ENCODE measurements at places on chromosomes 11 and 22. TPM values are rescaled to one million over a fixed set of nuclear protein-coding genes. Genes with fewer than 3 reads are reported as not detected.
A peak's percentile ranks its signal among the peaks of the same experiment; 100 is the strongest.

DNA sequence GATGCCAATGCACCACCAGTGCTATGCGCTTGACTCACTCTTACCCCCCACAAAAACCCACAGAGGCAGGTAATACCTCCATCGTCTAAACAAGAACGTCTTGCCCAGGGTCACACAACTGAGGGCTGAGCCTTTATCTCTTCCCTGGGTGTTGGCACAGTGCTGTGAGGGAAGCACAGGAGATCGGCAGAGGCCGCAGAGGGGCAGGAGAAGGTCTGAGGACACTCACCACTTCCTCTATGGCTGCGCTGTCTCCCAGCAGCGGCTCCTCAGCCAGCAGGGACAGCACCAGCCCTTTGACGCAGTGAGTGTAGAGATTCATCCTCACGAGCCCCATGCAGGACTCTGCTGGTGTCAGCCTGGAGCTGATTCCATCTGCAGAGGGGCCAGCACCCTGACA is 19.9 kb downstream of the HPS4 start:
- DNase-seq, result no peak

DNA sequence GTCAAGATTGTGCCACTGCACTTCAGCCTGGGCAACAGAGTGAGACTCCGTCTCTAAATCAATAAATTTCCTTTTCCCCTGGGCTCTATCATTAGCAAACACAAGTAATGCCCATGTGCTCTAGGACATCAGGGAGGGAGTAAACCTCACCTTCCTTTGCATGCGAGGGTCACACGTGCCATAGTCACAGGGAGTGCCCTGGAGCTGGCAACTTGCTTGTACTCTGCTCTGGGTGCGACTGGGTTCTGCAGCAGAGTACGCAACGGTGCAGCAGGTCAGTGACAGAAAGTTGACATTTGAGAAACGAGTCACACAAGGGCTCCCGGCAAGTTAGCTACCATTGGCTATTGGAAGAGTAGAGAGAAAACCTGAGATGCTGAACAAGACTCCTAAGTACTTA is 32.6 kb upstream of the CHKA start:
- peak; percentile 65 for DNase-seq

- DNase-seq, result no peak
Measured at GRCh38 chr11:58685973-58686722, 45.6 kb downstream of the GLYAT start.

- DNase-seq, result no peak
Measured at GRCh38 chr11:130480711-130481140, 32.3 kb downstream of the ADAMTS15 start.

GRCh38 chr11:94974178-94974577 is 669 bp downstream of the KDM4D start:
- DNase-seq, result no peak

- DNase-seq, result no peak
Measured at GRCh38 chr22:37762389-37762836, 45.3 kb upstream of the GCAT start.

DNA sequence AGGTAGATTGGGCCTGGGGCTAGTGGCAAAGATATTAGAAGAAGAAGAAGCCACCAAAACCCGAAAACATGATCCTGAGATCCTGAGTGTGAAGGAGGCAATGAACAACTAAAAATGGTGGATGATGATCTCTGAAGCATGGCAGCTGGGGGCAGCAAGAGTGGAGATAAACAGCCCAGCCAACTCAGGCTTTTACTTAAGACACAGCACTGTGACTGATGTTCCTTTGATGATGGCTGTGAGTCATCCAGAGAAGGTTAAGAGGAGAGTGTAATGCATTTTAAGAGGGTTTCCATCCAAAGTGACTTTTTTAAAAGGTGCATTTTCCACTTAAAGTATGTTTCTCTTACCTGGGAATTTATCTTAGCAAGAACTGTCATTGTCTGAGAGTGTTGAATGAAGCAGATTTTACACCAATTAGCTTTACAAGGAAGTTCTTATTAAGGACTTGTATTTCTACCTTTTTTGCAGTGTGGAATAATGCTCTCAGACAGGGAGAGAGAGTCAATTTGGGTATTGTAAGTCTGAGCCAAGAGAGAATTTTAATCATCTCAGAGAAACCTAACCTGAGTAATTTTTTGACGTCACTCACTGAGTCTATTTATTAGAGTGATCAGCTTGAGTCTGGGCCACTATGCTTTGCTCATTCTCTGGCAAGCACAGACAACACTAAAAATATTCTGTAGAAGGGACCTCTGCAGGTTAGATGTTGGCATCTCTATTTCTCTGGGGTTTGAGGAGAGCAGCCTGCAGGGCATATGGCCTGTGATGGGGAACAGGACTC is 14.1 kb upstream of the CALCB start:
- DNase-seq, result no peak

- DNase-seq, result no peak
Measured at GRCh38 chr22:45292731-45293442, 8.1 kb downstream of the UPK3A start.

GRCh38 chr22:46309526-46310085 is 12.9 kb downstream of the GTSE1 start:
- DNase-seq, result no peak

- DNase-seq, result no peak
Measured at GRCh38 chr22:22838148-22838786, 49.3 kb upstream of the IGLL5 start.

- DNase-seq, result no peak
Measured at GRCh38 chr11:10205928-10206327, 88.1 kb downstream of the SBF2 start.

DNA sequence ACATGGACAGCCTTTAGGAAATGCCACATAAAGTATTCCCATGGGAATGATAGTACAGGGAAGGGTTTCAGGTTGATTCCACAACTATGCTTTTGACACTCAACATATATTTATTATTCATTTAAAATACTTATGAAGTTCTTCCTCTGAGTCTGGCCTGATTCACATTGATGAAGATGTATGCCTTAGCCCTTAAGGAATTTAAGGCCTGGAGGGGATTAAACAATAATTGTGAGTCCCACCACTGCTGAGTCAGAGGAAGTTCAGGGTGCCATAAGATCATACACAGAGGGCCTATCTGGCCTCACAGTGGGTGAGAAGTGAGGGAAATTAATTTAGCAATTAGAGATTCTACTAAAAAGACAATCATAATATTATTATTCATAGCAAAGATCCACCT is 161.1 kb upstream of the SNX19 start:
- no peak for DNase-seq

DNA sequence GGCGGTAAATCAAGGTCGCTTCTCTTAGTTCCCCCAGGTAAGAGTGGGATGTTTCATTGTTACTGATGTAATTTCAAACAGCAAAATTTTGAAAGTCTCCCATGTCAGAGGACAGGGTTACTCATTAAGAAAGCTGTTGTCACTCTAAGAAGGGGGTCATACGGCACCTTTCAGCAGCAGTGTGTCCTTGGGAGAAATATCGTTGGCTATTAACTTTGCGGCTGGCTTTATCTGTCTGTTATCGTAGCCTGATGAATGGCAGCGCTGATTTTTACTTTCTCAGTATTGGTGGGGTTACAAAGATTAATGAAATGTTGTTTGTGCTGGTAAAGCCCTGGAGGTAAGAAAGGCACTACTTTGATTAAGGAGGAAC is 27.5 kb upstream of the FBXO3 start:
- DNase-seq, result no peak

DNA sequence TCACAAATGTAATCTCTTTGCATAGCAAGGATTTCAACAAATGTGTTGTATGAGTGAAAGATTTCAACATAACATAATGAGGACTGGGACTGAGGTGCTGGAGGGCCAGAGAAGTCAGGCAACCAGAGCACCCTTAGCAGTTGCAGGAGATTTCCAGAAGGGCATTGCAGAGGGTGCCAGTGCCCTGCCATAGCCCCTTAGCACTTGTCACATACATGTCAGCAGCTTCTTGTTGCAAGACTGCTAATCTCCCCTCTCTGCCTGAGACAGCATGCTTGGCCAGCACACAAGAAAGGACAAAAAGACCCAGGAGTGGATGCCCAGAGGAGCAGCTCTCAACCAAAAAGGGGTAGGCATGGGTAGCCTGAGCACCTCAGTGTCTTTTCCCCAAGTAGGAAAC is 43.2 kb downstream of the BBOX1 start:
- no peak for DNase-seq

DNA sequence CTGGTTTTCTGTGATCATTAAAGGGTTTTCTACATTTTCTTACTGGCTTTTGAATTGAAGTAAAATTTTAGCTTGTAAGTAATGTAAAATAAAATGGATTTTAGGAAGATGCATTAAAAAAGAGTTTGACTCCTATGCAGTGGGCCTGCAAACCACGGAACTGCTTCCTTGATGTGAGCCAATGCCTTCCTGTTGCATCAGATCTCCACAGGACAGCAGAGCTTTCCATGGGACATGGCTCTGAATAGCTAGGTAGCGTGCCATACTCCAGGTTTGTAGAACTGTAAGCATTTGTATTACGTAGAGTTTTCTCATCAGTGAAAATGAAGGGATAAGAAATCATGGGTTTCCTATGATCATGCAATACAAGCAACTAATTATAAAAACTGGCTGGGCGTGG is 133.4 kb downstream of the SWAP70 start:
- no peak for DNase-seq

GRCh38 chr11:33438301-33438700 is 181.1 kb downstream of the HIPK3 start:
- DNase-seq, result no peak

GRCh38 chr11:3359092-3359824 is 19.7 kb downstream of the ZNF195 start:
- DNase-seq, result no peak

- DNase-seq, result no peak
Measured at GRCh38 chr11:110862407-110862806, 150.2 kb upstream of the ARHGAP20 start.

- DNase-seq, result no peak
Measured at GRCh38 chr22:23217171-23218052, 37.1 kb downstream of the BCR start.

DNA sequence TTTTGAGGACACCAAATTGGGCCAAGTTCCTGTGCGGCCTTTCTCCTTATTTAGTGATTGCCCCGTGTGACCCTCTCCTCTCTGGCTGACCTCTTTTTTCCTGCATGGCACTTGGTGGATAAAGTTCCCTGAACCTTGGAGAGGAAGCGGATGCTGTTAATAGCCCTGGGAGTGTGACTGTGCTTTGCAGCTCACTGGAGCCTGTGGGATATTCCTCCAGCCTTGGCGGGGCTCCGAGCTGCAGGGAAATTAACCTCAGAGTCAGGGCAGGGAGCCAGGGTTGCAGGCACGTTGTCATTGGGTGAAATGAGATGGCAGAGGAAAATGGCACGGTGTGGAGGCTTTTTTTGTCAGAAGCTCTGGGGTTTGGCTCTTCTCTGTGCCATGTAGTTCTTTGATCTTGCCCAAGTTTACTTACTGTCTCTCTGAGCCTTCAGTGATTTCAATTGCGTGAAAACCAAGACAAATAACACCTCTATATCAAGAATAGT is 965 bp downstream of the OR9Q1 start:
- peak; percentile 40 for DNase-seq

DNA sequence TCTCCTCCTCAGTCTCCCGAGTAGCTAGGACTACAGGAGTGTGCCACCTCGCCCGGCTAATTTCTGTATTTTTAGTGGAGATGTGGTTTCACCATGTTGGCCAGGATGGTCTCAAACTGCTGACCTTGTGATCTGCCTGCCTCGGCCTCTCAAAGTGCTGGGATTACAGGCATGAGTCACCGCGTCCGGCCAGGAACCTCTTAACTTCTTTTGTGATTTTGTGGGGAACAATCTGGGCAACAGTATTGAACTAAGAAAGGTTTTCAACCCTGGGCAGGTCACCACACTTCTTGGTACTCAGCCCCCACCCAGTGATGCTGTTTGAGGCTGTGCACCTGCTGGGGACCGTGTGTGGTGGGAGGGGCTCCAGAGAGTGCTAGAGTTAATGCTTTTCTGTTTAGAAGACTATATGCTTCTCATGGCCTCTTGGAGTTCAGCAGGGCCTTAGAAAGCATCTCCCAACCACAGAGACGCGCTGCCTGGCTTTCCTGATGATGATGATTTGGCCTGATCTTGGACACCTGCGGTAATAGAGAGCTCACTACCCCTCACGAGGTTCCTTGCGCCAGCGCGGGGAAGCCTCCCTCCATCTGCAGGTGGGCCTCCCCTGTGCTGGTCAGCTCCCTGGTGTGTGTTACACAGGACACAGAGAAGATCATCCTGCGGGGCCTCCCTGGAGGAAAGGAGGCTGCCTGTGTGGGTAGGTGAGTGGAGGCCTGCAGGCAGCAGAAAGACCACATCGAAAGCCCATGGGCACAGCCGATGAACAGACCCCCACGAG is 1.2 kb downstream of the DENND6B start:
- no peak for DNase-seq

DNA sequence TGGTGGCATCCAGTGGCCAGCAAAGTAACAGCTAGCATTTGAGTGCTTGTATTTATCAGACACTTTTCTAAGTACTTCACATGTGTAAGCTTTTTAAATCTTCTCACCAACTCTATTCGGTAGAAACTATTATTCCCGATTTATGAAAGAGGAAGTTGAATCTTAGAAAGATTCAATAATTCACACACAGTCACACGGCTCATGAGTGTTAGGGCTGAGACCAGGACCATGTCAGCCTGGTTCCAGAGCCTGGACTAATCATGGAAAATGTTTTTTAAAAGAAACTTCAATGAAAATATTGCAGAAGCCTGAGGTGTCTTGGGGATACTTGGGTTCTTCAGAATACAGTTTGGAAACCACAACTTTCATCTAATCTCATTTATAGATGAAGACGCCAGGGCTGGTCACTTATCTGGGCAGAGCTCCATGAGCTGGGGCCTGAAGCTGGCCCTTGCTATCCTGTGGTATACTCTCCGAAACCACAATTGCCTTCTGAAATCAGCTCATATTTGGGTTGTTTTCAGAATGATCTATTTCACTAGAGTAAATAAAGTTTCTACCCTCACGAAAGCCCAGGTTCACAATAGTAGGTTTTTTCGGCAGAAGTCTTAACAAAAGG is 4.3 kb upstream of the CRTAM start:
- DNase-seq, result no peak

GRCh38 chr11:134346101-134346975 is 14.6 kb downstream of the GLB1L2 start:
- no peak for DNase-seq

GRCh38 chr11:70167723-70168404 is 35.2 kb upstream of the FADD start:
- DNase-seq, result no peak

- DNase-seq, result no peak
Measured at GRCh38 chr11:6900327-6900999, 8.2 kb upstream of the OR2D2 start.

DNA sequence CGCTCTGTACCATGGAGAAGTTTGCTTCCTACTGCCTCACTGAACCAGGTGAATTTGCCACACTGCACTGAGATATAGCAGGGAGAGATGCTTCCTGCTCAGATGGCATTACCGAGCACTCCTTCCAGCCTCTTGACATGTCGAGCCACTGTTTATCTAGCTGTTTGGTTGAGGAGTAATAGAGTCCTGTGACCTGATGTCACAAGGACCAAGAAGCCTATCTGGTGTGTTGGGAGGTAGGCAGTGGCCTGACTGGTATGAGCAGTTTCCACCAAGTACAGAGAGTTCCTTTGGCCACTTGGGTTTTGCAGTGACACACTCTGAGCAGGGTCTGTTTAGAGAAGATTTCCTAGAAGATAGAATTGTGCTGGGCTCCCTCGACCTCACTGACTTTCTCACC is 5.2 kb downstream of the ACAD8 start:
- DNase-seq, result no peak

Gene MPPED2
- 5.6 TPM for total RNA-seq

Gene DCDC1
- 8.1 TPM for total RNA-seq

Gene POU2AF1
- total RNA-seq, result 12.9 TPM

Gene OR5T2
- not detected for total RNA-seq

Gene PEX16
- total RNA-seq, result 31.4 TPM

Gene CLMP
- 53.9 TPM for total RNA-seq

Gene OR6M1
- total RNA-seq, result not detected

Gene ZDHHC8
- 64.8 TPM for total RNA-seq

Gene LRP5
- 154 TPM for total RNA-seq

Measured in mucosa of gallbladder (tissue), 1 donor.